Osteocyte (in vitro differentiated cells): ENCODE measurements at places on chromosomes 11 and 22. TPM values are rescaled to one million over a fixed set of nuclear protein-coding genes. Genes with fewer than 3 reads are reported as not detected.
A peak's percentile ranks its signal among the peaks of the same experiment; 100 is the strongest.

- no peak for DNase-seq
Observed at GRCh38 chr11:125270106-125270505, 105.6 kb downstream of the PKNOX2 start.

DNA sequence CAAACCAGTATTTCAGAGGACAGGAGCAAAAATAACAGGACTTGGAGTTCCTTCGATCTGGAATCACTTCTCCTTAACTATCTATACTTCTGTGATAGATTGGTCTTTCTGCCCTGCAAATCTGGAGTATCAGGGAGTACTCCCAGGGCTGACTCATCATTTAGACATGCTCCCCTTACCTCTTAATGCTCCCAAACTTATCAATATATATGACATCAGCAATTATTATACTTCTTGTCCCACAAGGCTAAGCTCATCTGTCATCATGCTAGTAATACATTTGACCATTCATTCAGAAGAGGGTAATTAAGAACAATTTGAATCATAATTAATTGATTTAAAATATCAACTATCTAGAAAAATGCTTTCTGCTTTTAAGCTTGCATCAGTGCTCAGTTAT lies 163.8 kb downstream of the SWAP70 start:
- no peak for DNase-seq

DNA sequence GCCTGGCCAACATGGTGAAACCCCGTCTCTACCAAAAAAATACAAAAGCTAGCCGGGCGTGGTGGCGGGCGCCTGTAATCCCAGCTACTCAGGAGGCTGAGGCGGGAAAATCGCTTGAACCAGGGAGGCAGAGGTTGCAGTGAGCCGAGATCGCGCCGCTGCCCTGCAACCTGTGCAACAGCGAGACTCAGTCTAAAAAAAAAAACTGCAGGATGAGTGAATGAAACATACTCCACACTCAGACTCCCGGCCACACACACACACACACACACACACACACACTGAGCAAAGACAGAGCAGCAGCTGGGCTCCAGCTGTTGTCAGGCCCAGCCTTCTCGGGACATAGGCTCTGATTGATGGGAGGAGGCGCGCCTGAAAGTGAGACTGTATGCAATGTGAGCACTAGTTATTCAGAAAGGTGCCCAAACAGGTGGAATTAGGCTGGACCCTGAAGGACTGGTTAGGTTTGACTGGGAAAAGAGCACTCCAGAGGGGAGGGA lies 1.5 kb upstream of the PLEKHA7 start:
- DNase-seq: no peak

DNA sequence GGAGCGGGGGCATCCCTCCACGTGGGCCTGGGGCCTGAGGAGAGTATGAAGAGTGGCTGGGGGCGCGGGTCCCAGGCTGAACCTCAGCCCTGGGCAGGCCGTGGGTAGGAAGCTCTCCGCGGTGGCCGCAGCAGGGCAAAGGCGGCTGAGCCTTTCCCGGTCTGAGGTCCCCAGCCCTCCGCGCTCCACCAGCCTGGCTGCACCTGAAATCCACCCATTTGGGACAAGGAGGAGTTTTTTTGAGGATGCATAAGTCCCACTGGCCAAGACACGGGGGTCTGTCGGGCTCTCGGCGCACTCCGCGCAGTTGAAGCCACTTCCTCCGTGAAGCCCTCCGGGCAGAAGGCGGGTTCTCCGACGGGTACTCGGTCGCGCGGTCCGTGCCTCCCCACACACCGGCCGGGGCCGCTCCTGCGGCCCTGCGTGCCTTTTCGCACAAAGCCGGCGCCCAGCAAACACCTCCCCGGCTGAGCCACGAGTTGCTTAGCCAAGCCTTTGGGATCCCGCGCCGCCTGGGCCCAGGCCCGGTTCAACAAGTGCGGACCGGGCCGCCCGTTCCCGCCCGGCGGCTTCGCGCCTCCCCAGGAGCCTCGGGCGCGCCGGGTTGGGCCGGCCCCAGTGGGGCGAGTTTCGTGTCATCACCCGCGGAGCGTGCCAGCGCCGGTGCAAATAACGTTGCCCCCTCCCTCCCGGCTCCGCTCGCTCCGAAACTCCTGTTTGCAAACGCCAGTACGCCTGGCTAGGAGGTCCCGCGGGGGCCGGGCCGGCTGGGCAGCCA lies 666 bp upstream of the OVOL1 start:
- DNase-seq: no peak

The TESMIN gene
- 0.55 and 0.56 TPM in 2 replicates for total RNA-seq

GRCh38 chr11:3958281-3958680 lies 102.8 kb downstream of the STIM1 start:
- DNase-seq: no peak

- DNase-seq: no peak
Observed at GRCh38 chr22:32063701-32064100, 20.6 kb downstream of the SLC5A1 start.

The DEUP1 gene
- not detected in 2 replicates for total RNA-seq

DNA sequence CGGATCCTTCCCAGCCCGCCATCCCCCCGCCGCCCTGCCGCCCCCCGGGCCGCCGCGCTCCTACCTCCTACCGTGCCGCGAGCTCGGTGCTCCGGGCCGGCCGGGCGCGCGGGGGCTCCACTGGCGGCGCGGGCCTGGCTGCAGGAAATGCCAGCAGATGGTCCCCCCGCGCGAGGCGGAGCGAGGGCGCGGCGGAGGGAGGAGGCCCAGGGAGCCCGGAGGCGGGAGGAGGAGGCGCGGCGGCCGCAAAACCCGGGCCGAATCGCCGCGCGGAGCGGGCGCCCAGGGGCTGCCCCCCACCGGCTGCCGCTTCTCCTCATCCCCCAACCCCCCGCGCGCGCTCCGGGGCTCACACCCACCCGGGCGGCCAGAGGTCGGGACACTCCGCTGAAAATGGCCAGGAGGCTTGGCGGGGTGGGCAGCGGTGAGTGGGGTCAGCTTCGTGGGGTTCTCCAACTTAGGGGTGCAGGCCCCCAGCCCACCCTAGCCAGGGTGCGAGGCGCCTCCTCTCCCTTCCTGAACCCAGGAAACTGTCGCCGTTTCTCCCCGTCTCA lies at the start of gene OSBPL5:
Gene OSBPL5, minus strand, starts transcription at position 159 of the 554 bp plus-strand sequence. CDS start 36,162 bp downstream, outside the sequence.
- no peak for DNase-seq

DNA sequence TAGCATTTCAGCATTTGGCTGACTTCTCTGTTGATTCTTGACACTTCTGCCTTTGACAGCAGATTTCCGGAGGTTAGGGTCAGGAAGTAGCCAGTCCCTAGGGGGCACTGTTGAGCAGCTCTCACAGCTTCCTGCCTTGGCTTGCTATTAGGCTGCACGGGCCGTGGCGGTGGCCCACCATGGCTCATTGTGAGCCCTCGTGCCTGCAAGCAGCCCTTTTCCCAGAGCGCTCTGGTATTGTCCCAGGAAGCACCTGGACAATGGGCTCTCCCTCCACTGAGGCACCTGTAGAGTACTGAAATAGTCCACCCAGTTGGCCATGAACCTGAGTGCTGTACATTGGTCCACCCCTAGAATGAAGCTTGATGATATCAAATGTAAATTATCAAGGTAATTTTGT lies 100.2 kb upstream of the GAL start:
- DNase-seq: no peak

- DNase-seq: no peak
Observed at GRCh38 chr22:41799486-41800347, 762 bp upstream of the CCDC134 start.

DNA sequence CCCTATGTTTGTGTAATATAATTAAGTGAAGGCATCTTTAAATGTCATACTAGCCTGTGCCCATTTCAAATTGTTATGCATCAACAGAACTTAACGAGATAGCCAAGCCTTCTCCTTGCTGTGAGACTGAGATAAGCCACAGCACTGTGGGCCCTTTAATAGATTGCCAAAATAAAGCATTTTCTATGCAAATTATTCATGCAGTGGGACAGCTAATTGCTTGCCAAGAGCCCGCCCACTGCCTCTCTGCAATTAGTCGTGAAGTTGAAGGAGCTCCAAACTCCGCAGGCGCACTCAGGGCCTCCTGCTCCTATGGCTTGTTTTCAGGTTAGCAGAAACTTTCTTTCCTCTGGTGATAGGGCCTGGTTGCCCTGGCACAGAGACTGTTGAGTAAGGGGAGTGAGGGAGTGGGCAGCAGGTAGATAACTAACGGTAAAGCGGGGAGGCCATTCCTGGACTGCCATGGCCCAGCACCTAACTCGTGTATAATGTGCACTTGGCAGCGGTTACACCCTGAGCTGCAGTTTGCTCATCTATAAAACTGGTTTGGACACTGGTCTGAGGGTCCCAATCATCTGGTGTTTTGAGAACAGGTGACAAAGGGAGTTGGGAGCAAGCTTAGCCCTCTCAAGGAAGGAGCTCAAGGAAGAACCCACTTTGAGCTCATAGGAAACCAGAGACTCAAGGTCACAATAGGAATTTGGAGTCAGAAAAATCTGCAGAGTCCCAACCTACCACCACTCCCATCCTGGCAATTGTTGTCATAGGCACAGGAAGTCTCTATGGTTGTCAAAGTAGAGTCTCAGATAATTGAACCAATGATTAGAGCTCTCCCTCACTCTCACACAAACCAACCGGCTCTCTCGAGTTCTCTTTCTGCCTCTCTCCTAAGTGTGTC lies 33.9 kb upstream of the RIC3 start:
- DNase-seq: peak; percentile 59

DNA sequence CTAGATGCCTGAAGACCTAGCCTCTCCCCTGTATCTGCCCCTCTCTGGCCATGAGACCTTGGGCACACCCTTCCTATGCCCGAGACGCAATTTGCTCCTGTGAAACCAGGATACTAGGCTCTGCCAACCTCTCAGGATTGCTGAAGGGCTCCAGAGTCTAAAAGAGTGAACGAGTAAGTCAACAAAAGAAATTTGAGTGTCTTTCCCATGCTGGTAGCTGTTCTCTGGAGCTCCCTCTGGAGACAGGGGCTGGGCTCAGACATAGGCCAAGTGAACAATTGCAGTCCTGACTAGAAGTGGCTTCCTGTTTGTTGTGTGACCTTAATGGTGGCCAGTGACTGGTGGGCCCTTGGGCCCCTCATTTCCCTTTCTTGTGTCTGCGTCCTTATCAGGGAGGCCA lies 189.0 kb upstream of the NARS2 start:
- no peak for DNase-seq

DNA sequence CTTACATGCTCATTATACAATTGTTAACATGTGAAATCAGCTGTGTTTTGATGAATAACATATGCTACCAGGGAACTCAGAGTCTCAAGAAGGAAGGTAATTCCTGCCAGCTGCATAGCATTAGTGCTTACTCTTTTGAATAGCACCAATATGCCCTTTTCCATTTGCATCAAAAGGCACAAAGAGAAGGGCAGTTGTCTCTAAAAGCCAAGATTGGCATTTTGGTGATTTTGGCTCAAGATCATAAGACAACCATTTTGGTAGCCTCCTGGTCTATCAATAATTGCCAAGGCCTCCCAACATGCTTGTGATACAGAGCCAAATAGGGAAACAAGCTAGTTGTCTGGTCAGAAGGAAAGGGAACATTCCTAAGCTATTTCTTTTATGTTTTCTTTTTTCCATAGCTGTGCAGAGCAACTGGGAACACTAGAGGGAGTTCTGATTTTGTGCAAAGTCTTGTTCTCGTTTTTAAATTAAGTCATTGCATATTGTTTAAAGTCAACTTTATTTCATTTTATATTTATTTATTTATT lies 416.7 kb upstream of the CHORDC1 start:
- DNase-seq: no peak

- DNase-seq: no peak
Observed at GRCh38 chr11:110830747-110831146, 118.5 kb upstream of the ARHGAP20 start.

The CLDN25 gene
- total RNA-seq: not detected in 2 replicates

GRCh38 chr11:111445586-111445985 lies 66.5 kb upstream of the POU2AF1 start:
- DNase-seq: no peak

DNA sequence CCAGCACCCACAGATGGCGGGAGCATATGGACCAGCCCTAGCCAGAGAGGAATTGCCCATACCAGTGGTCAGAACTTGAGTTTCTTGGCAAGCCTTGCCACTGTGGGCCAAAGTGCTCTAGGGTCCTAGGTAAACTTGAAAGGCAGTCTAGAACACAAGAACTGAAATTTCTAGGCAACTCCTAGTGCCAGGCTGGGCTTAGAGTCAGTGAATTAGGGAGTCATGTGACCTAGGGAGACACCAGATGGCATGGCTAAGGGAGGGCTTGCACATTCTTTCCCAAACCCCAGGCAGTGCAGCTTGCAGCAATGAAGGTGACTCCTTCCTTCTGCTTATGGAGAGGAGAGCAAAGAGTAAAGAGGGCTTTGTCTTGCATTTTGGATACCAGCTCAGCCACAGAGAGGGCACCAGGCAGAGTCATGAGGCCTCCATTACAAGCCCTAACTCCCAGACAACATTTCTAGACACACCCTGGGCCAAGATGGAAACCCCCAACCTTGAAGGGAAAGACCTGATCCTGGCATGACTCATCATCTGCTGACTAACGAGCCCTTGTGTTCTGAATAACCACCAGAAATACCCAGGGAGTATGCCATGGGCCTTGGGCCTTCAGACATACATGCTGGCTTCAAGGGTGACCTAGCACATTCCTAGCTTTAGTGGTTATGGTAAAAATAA lies 19.2 kb upstream of the OR56A3 start:
- DNase-seq: no peak

The PTPRCAP gene
- 0.89 and 1.2 TPM in 2 replicates for total RNA-seq

DNA sequence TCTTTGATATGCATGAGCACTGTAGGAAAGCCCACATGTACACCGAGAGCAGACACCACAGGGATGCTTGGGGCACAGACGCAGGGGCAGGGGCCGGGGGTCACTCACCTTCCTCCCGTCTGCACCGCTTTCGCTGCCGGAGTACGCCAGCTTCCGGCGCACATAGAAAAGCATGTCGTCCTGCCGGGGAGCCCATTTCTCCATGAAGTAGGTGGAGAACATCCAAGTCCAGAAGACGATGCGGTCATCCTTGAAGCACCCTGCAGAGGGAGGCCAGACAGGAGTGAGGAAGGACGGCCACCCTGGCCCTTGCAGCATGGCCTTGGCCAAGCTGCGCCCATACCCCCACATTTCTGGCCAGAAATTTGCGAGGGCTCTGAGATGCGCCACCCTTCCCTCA lies 28.8 kb downstream of the KIAA0930 start:
- no peak for DNase-seq

DNA sequence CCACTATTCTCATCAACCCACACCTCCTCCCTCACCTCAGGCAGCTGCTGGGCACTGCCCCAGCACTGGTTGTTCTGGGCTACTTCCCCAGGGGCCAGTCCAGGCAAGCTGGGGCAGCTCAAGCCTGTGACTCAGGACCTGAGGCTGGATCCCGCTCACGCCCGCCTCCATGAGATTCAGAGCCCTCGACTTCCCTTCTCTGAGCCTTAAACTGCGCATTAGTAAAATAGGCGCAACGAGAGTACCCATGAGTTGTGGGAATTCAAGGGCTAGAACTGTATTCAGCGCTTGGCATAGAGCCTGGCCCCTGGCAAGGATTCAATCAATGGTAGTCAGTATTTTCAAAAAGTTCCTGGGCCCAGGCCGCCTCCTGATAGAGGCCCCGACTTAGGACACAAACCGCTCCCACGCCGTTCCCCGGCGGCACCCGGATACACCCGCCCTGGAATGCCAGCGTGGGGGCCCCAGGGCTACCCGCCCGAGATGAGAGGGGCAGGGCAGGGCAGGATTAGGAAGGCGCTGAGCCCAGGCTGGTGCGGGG lies 723 bp upstream of the CD82 start:
- DNase-seq: peak; percentile 87
